ENCODE measurements at places on chromosomes 6 and 20. TPM values are rescaled to one million over a fixed set of nuclear protein-coding genes. Genes with fewer than 3 reads are reported as not detected.
A peak's percentile ranks its signal among the peaks of the same experiment; 100 is the strongest.

GRCh38 chr6:36371211-36371610 lies 16.3 kb downstream of the ETV7 start:
- H3K4me1 ChIP-seq, result peaks cover 4% of the 10 kb centered on the region
- no peak overlapping the region for H3K4me3 ChIP-seq
- no peaks in the 10 kb centered on the region for H3K36me3 ChIP-seq

The EYS gene
- total RNA-seq, result not detected

DNA sequence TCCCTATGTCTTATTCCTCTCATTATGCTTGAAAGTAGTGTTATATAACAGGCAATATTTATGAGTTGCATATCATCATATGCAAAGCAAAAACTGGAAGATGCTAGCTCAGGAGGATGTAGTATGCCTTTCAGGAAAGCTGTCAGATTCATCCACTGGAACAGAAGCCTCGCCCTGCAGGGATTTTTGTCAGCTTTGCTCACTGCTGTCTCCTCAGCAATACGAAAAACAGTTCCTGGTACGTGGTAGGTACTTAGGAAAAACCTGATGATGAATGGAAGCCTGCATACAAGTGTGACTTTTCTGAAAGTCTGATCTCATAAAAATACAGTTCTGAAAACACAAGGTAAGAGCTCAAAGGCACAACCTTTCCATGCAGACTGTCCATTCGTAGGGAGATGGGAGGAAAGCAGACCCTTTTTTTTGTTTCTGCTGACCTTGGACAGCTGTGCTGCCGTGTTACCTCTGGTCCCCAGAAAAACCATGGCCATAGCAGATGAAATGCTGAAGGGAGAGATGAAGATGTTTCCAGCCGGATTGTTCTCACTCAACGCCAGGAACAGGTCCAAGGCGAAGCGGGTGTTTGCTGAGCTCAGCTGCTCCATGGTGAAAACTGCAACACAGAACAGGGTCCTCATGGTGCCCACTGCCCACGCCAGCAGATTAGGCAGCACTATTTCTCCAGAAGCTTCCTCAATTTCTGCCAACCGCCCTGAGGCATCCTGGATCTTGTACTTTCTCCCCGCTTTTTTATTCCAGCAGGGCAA lies 1.5 kb downstream of the SERPINB1 start:
- H3K36me3 ChIP-seq, result peaks cover 32% of the 10 kb centered on the region
- DNase-seq, result no peak
- H3K4me1 ChIP-seq, result peaks cover 34% of the 10 kb centered on the region
- H3K4me3 ChIP-seq, result peak overlapping the region; percentile 58
- no peaks in the 10 kb centered on the region for H3K27me3 ChIP-seq

The RREB1 gene
- total RNA-seq, result 57.2 TPM

- H3K4me3 ChIP-seq, result no peak overlapping the region
- no peak overlapping the region for H3K27ac ChIP-seq
- H3K4me1 ChIP-seq, result no peaks in the 10 kb centered on the region
These were observed 291.1 kb downstream of the HIVEP2 start for GRCh38 chr6:142653710-142654420.
